ENCODE measurements at places on chromosomes 13 and 19.

GRCh38 chr19:27746691-27747380 is 1466.1 kb downstream of the UQCRFS1 start:
- DNase-seq: no peak

- DNase-seq: peak; percentile 56
Measured at GRCh38 chr19:50358483-50359327, 6.7 kb downstream of the NAPSA start.

GRCh38 chr19:2733930-2734588 is 5.8 kb downstream of the SLC39A3 start:
- no peak for DNase-seq

DNA sequence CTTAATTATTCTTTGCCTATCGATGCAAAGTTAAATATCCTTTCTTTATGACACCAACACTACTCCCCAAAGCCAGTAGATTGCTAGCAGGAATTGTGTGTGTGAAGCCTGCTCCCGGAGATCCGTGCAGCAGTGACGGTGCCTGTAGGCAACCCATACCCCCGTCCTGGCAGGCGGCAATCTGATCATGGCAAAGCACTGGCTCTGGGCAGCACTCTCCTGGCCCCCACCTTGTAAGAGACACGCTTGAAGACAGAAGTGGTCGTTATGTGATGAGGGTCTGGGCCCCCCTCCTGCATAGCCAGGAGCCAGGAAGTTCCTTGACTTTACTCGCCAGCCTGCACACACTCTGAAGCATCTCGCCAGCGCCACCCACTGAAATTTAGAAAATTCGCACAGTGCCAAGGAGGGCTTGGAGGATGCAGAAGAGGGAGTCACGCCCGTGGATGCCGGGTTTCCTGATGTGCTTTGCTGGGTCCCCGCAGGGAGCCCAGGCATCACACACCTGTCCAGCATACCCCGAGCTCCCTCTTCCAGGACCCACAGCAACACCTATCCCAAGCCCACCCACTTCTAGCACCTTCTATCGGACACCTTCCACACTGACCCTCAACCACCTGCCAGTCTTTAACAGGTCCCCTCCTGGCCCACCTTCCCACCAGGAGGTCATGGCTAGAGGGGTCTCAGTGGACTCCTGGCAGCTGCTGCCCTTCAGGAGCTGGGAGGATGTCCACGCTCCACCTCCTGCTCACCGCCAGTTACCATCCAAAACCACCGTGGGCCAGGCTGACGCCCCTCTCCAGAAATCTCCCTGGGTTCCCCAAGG is 54.5 kb downstream of the CEBPG start:
- no peak for DNase-seq

GRCh38 chr19:16309643-16310042 is 15.0 kb upstream of the KLF2 start:
- DNase-seq: no peak

DNA sequence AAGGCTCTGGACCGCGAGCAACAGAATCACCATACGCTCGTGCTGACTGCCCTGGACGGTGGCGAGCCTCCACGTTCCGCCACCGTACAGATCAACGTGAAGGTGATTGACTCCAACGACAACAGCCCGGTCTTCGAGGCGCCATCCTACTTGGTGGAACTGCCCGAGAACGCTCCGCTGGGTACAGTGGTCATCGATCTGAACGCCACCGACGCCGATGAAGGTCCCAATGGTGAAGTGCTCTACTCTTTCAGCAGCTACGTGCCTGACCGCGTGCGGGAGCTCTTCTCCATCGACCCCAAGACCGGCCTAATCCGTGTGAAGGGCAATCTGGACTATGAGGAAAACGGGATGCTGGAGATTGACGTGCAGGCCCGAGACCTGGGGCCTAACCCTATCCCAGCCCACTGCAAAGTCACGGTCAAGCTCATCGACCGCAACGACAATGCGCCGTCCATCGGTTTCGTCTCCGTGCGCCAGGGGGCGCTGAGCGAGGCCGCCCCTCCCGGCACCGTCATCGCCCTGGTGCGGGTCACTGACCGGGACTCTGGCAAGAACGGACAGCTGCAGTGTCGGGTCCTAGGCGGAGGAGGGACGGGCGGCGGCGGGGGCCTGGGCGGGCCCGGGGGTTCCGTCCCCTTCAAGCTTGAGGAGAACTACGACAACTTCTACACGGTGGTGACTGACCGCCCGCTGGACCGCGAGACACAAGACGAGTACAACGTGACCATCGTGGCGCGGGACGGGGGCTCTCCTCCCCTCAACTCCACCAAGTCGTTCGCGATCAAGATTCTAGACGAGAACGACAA is 1.8 kb downstream of the PCDH17 start:
- DNase-seq: no peak
